ENCODE measurements at places on chromosomes 6 and 20.

GRCh38 chr6:19925533-19925932 is 88.4 kb downstream of the ID4 start:
- DNase-seq, result no peak

- DNase-seq, result no peak
Observed at GRCh38 chr6:168495636-168496035, 54.7 kb downstream of the SMOC2 start.

GRCh38 chr6:139398658-139399057 is 24.2 kb upstream of the CITED2 start:
- DNase-seq, result no peak

GRCh38 chr6:142118925-142119324 is 13.8 kb upstream of the GJE1 start:
- DNase-seq, result no peak

DNA sequence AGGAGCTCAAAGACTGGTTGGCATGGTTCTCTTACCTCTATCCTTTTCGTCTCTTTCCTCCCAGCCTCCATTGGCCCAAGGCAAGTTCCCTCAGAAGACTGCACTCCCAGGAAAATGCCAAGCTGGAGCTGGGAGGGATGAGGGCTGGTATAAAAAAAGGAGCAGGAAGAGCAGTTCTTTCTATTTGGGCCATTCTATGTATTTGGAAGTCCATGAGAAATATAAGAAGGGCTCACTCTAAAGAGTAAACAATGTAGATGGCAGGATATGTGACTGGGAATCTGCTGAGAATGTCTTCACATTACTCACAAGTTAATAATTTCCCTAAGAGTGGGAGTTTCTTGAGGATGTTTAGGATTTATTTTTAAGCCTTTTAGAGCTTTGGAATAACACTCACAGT is 36.6 kb upstream of the ADTRP start:
- no peak for DNase-seq
